Bronchus fibroblast of lung (primary cell): ENCODE measurements at places on chromosomes 2 and 18. TPM values are rescaled to one million over a fixed set of nuclear protein-coding genes. Genes with fewer than 3 reads are reported as not detected.

Gene C1QL2
- total RNA-seq = not detected in 2 replicates

Gene KANSL3
- total RNA-seq = 20.2 and 20.7 TPM in 2 replicates

Gene SERPINB11
- total RNA-seq = not detected in 2 replicates

Gene ALKAL2
- not detected in 2 replicates for total RNA-seq

Gene FAM161A
- 1.9 and 3.4 TPM in 2 replicates for total RNA-seq

Gene KRTCAP3
- total RNA-seq = 0.15 TPM in 1 of 2 replicates, not detected in the other

Gene OBSL1
- 32.0 and 32.1 TPM in 2 replicates for total RNA-seq

Gene C2orf81
- total RNA-seq = 2.4 and 3.7 TPM in 2 replicates

Gene GNAL
- total RNA-seq = 0.30 and 0.34 TPM in 2 replicates

Gene FANCL
- 13.2 and 19.5 TPM in 2 replicates for total RNA-seq

Gene CD207
- not detected in 2 replicates for total RNA-seq
